SK-N-SH (cell line): ENCODE measurements at places on chromosomes 4 and X.

- DNase-seq, result no peak
Measured at GRCh38 chr4:38177641-38178391, 217.6 kb downstream of the PTTG2 start.

- no peak for DNase-seq
Measured at GRCh38 chrX:34893741-34894140, 48.9 kb upstream of the FAM47B start.

- no peak for DNase-seq
Measured at GRCh38 chrX:12013211-12013618, 125.1 kb upstream of the FRMPD4 start.

DNA sequence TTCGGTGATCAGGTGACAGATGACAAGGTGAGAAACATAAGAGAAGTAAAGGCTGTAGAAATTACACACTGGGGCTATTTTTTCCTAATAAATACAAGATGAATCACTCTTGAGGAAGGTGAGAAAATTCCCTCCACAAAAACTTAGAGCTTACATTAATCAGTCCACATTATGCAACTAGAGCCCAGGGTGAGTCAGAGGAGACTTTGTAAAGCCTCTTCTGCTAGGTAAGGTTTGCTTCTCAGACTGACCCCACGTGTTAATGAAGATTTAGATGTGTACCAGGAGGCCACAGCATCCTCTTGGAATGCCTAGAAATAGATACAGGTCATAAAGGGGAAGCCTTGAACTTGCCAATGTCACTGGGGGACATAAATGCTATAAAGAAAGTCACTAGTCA lies 396.0 kb upstream of the SMIM31 start:
- DNase-seq, result no peak

DNA sequence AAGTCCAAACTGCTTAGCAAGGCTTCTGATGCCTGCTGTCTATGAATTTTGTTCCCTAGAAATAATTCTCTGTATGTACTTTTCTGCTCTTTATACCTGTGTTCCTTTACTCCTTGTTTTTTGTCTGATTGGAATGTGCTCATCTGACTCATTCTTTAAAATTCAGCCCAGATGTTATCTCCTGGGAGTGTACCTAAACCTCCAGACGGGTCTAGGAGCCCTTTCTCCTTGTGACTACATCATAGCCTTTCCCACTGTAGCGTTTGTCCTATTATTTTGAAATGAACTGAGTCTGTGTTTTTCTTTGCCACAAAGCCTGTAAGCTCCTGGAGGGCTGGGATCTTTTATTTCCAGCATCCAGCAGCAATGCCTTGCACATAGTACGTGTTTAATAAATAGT lies 26.3 kb downstream of the POLA1 start:
- no peak for DNase-seq

DNA sequence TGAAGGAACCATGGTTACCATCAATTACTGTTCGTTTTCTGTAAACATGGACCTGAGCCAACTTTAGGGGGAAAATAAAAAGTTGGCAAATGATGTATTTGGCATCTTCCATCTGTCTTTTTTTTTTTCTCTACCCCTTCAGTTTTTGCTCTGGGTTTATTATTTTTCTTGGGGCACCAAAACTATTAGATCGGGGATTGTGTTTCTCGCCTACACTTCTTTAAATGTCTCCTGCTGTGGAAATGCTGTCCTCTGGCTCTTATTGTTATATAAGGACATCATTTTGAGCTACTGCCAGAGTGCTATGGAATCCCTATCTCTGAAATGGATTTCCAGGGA lies 234.0 kb upstream of the SLIT2 start:
- no peak for DNase-seq

DNA sequence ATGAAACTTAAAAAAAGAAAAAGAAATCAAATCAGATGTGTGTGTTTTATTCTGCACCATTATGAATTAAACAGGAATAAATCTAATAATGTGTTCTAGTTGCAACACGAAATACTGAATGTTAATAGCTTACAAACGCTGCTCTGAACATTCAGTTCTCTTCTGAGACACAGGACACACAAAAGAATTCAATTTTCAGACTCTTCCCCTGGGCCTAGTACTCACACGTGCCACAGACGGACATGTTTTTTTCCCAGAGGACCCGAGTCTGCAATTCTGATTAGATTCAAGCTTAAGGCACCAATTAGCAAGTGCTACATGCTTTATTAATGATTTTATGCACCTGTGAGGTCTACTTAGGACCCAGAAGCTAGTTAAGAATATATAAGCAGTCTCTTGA lies 20.5 kb downstream of the C4orf54 start:
- no peak for DNase-seq

DNA sequence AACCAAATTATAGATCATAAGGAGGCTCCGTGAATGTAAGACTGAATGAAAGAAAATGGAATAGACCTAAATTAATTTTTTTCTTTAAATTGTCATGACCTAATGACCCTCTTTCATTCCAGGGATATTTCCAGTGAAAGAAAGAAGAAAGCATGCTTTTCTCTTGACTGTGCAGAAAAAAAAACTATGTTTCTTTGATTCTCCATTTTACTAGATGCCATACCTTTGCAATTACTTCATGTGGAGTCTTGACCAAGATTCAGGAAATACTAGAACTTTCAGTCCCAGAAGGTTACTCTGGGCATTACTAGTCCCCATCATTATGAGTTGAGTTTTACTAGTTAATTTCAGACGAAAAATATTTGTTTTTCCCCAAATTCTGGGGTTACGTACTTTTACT lies 6.4 kb upstream of the COMMD8 start:
- DNase-seq, result no peak

DNA sequence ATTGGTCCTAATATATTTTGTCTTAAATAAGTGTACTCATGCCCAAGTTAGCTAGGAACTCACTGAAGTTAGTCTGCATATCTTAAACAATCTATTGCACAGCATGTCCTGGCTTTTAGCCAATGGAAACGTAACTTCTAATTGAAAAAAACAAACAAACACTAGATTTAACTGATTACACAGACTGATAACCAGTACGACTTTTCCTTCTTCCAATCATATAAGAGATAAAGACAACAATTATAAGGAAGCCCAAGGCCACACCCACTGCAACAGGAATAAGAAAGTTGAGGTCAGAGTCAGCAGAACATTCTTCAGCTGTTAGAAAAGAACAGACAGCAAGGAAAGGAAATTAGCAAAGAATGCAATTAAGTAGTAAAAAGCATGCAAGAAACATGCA lies 40.8 kb downstream of the LAMP2 start:
- no peak for DNase-seq

- no peak for DNase-seq
Measured at GRCh38 chr4:38489011-38489861, 174.8 kb upstream of the KLF3 start.

DNA sequence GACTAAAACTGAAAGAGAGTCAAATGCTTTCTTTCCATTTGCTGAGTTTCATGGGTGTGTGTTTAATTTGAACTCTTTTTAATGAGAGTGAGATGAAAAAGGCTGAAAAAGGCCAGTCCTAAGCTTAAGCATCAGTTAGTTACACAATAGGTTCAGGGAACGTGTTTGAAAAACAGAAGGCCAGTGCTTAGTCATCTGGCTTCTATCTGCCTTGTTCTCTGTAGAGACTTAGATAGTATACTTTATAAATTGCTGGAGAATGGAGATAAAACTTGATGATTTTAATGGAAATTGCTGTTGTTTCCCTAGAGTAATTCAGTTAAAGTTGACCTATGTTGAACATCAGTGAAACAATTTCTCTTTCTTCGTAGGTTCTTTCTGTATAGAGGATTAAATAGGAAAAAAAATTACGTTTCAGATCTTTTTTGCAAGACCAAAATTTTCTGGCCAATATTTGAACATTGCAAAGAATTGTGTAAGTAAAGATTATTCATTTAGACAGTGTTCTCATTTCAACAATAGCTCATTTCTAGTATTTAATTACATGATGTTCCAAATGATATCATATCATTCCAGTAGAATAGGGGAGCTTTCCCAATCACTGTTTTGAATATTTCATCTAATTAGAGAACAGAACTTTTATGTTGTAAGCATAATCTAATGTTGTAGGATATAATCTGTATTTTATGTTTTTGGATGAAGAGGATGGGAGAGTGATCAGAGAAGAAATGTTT lies 1088.8 kb downstream of the ADGRL3 start:
- DNase-seq, result peak; percentile 63
